Fibroblast of upper back skin (primary cell): ENCODE measurements at places on chromosomes 3 and 15.

DNA sequence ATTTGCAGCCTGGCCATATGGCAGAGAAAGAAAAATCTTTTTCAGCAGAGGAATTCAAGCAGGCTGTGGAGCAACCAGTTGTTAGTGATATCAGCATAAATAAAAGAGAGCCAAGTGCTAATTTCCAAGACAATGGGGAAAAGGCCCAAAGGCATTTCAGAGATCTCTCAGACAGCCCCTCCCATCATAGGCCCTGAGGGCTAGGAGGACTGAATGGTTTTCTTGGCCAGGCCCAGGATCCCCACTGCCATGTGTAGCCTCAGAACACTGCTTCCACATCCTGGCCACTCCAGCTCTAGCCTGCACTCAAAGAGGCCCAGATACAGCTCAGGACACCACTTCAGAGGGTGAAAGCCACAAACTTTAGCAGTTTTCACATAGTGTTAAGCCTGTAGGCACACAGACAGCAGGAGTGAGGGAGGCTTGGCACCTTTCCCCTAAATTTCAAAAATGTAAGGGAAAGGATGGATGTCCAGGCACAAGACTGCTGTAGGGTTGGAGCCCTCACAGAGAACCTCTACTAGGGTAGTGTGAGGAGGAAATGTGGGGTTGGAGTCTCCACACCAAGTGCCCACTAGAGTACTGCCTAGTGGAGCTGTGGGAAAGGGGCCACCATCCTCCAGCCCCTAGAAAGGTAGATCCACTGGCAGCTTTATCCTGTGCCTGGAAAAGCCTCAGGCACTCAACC is 191.4 kb downstream of the TBL1XR1 start:
- no peak for DNase-seq

DNA sequence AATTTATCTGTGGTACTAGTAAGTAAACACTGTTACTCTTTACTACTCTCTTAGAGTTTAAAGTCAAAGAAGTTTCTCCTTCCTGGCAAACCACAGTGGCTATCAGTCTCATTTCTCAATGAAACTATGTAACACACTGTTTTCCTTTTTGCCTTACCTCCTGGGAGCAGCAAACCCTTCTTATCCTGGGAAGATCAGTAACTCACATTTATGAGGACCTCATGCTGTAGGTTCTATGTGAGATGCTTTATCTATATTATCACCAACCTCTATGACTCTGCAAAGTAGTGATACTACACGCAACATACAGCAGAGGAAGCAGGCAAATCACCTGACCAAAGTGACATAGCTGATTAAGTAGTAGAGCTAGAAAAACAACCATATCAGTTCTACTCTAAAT is 35.3 kb downstream of the PBRM1 start:
- no peak for DNase-seq

GRCh38 chr15:40282869-40283614 is at the start of gene ANKRD63:
TSS of gene ANKRD63 (minus strand) at chr15:40283064. CDS start at chr15:40282586, 478 bp downstream.
- DNase-seq, result no peak

DNA sequence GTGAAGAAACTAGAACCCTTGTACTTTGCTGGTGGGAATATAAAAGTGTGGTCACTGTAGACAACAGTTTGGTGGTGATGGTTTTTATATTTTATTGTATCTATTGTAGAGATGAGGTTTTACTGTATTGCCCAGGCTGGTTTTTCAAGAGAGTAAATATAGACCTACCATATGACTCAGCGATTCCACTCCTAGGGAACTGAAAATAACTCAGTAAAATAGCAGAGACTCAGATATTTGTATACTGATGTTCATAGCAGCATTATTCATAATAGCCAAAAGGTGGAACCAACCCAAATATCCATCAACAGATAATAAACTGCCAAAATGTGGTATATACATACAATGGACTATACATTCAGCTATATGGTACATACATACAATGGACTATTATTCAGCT is 68.8 kb upstream of the IL12A start:
- DNase-seq, result peak; percentile 70

GRCh38 chr15:75483961-75484360 is 32.5 kb upstream of the SIN3A start:
- no peak for DNase-seq

GRCh38 chr15:56956538-56956937 is 38.1 kb downstream of the TCF12 start:
- DNase-seq, result no peak

DNA sequence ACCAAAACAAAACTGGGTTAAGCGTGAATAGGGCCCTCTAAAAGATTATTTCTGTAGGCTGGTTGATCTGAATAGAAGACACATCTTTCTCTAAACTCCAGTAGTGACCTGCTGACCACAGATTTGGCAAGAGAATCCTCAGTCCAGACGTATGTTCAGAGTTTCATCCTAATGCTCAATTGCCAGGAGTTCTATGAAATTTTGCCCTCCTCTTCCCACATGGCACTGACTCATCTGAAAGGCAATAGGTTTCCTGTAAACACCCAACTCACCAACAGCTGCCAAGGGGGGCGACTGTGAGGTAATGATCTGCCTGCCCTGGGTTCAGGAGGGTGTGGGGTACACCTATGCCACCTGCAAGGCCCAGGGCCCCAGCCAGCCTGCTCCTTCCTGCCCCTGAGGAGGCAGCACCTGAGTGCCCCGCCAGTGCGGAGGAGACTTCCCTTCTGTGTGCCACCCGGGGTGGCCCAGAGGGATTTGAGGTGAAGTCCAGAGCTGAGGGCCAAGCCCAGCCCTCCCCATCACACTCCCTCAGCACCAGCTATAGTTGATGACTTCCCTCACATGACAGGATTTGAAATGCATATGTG is 8.4 kb upstream of the PLA2G4D start:
- peak; percentile 32 for DNase-seq

DNA sequence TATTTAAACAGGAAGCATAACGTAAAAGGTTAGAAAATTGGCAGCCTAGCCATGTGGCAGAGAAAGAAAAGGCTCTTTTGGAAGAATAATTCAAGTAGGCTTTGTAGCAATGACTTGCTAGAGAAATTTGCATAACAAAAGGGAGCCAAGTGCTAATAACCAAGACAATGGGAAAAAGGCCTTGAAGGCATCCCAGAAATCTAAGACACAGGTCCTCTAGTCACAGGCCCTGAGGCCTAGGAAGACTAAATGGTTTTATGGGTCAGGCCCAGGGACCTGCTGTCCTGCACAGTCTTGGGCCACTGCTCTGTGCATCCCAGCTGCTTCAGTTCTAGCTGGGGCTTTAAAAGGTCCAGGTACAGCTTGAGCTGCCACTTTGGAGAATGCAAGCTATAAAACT is 78.5 kb downstream of the FGF7 start:
- DNase-seq, result no peak

GRCh38 chr3:97359977-97360376 is 404.6 kb upstream of the ARL6 start:
- no peak for DNase-seq

DNA sequence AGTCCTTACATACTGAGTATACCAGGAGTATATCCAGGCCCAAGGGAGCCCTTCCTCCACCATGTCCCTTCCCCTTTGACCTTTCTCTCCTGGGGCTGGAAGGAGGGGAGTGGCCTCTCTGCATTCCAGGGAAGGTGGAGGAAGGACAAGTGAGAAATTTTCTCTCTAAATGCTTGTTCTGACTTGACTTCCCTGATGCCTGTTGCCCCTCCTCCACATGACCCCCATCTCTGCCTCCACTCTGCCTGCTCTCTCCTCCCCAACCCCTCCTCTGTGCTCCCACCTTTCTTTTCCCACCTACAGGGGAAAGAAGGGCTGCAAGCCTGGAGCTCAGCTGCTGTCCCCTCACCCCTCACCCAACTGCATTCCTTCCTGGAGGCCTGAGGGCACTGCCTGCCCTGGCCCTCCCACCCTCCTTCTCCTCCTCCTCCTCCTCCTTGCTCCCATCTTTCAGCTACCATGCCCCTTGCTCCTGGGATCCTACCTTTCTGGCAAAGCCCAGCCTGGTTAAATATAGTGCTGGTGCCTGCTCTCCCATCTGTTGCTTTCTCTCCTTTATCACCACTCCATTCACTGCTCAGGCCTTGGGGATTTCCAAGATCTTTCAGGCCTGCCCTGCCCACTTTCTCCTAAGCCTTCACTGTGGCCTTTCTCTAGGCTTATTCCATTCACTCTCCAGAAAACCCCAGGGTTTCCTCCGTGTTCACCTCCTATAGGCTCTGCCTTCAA is 8.5 kb upstream of the DAG1 start:
- DNase-seq, result peak; percentile 23

DNA sequence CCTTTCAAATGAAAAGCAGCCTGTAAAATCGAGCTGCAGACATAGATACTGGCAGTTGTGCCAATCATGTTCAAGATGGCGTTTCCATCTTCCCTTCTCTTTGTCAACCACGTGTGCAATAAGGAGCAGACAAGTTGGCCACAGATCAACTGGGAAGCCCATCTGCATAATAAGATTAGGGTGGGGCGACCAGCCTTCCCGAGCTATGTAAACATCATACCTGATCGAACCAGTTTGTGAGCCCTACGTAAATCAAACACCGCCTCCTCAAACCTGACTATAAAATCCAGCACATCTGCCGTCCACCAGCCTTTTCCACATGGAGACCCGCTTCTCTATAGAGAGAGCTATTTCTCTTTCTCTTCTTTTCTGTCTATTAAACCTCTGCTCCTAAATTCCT is 37.2 kb downstream of the TRIM42 start:
- no peak for DNase-seq

- DNase-seq, result no peak
These were observed 246.9 kb downstream of the VGLL3 start for GRCh38 chr3:86744051-86744450.

GRCh38 chr3:194148383-194148782 is 12.4 kb downstream of the HES1 start:
- DNase-seq, result peak; percentile 69

- DNase-seq, result no peak
These were observed 67.8 kb upstream of the ZBED2 start for GRCh38 chr3:111662907-111663306.

DNA sequence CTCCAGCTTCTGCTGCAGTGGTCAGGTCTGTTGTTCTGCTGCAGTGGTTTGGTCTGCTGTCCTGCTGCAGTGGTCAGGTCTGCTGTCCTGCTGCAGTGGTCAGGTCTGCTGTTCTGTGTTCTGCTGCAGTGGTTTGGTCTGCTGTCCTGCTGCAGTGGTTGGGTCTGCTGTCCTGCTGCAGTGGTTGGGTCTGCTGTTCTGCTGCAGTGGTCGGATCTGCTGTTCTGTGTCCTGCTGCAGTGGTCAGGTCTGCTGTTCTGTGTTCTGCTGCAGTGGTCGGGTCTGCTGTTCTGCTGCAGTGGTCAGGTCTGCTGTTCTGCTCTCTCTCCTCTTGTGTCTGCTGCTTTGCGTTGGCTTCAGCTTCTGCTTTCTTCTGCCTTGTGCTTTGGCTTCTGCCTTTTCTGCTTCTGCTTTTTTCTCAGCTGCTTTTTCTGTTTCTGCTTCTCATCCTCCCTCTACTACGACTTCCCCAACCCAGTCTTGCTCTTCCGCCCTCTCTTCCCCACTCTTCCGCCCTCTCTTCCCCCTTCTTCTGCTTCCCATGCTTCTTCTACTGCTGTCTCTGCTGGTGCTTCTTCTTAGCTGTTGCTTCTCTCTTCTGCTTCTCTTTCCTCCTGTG is 50.7 kb downstream of the FAM43A start:
- no peak for DNase-seq

GRCh38 chr15:38518084-38518483 is 46.5 kb downstream of the RASGRP1 start:
- DNase-seq, result no peak

DNA sequence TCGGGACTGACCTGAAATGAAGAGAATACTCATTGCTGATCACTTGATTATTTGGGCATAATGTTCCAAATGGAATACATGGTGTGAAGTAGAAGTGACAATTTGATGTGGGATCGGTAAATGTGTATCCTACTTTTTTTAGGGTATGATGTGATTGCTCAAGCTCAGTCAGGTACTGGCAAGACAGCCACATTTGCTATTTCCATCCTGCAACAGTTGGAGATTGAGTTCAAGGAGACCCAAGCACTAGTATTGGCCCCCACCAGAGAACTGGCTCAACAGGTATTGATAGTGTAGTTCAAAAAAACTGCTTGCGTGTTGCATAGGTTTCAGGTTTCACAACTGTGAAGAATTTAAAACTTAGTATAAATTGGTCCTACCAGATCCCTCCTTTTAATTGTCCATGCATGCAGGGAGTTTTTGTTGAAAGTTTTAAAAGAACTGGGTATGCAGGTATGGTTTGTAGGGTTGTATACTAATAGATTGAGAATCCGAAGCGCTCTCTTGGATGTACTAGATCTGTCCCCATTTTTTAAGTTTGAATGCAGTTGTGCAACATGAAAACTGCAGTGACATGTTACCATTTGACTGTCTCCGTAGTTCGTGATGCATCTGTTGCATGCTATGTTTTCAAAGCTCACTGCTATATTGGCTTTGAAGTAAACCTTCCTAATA is 1.6 kb downstream of the EIF4A2 start:
- DNase-seq, result no peak

- DNase-seq, result no peak
These were observed 45.1 kb downstream of the MAP4 start for GRCh38 chr3:47971081-47971480.

GRCh38 chr15:59352683-59353082 is 20.0 kb downstream of the MYO1E start:
- no peak for DNase-seq

- DNase-seq, result no peak
These were observed 4.8 kb downstream of the IDH2 start for GRCh38 chr15:90097475-90097874.

DNA sequence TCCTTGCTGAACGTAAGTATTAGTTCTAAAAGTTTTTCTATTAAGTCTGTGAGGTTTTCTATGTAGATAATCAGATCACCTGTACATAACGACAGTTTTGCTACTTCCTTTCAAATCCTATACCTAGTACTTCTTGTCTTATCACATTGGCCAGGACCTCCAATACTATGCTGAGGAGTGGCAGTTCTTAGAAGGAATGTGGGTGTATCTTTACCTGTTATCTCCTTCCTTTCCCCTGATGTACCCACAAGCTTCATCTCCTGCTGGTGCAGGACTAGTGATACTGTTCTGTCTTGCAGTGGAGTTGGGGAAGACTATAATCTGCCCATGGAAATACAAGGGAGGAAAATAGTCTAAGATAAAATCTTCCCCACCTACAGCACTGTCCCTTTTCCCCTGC is 16.8 kb upstream of the CA12 start:
- no peak for DNase-seq

DNA sequence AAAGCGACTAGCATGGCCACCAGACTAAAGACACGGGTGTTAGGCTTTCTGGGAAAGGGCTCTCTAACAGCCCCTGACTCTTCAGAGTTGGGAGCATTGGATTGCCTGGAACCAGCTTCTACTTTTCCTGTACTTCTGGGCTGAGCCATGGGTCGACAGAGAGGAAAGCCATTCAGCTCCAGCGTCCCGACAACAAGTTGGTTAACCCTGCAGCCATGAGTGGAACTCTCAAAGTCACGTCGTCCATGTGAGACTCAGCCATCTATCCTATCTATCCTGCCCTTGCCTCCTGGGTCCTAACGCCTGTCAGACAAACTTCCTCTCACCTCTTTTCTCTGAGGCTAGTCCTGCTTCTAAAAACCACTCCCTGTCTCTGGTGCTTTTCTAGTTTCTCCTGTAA is 32.6 kb upstream of the TBC1D5 start:
- no peak for DNase-seq
